ENCODE measurements at places on chromosomes 3 and 15. TPM values are rescaled to one million over a fixed set of nuclear protein-coding genes. Genes with fewer than 3 reads are reported as not detected.

Gene FOXL2
- total RNA-seq, result not detected

Gene NGRN
- total RNA-seq, result 91.1 TPM

Gene SAXO2
- total RNA-seq, result 0.44 TPM

Gene DNASE1L3
- not detected for total RNA-seq

Gene OXTR
- total RNA-seq, result 0.15 TPM

Gene NANOGP8
- total RNA-seq, result 0.15 TPM

Gene SPRED1
- total RNA-seq, result 50.5 TPM

Gene USP19
- total RNA-seq, result 64.4 TPM

Gene MAN2A2
- total RNA-seq, result 13.2 TPM

Gene SV2B
- not detected for total RNA-seq

Gene CFAP92
- total RNA-seq, result not detected

Gene CPA3
- total RNA-seq, result not detected

Gene NAA80
- total RNA-seq, result 5.5 TPM

Gene ZDHHC19
- not detected for total RNA-seq

Gene TGM5
- total RNA-seq, result not detected

Gene SHC4
- total RNA-seq, result 2.0 TPM

Gene BFSP2
- total RNA-seq, result not detected

Gene COLQ
- 0.66 TPM for total RNA-seq

Gene CYP11A1
- 1.0 TPM for total RNA-seq

Gene GPR176
- 103 TPM for total RNA-seq

Gene NKTR
- 37.5 TPM for total RNA-seq

Gene SLC7A14
- 7.4 TPM for total RNA-seq

Gene EXD1
- total RNA-seq, result not detected

Gene FAM107A
- under 0.01 TPM for total RNA-seq

Gene GOLGA6L10
- total RNA-seq, result under 0.01 TPM

Gene TXNRD3
- 10.3 TPM for total RNA-seq

Gene PAQR5
- 7.9 TPM for total RNA-seq

Gene CD96
- total RNA-seq, result not detected

Gene PATL2
- total RNA-seq, result 1.3 TPM

Gene HRG
- not detected for total RNA-seq

Gene GOLGA6L7
- not detected for total RNA-seq

Gene SEMA3G
- under 0.01 TPM for total RNA-seq

Gene MEGF11
- not detected for total RNA-seq

Gene FAM43A
- total RNA-seq, result 13.1 TPM

Gene ESYT3
- not detected for total RNA-seq

All from smooth muscle cell of trachea (primary cell).